ENCODE measurements at places on chromosomes 5 and 9.
A peak's percentile ranks its signal among the peaks of the same experiment; 100 is the strongest.

- DNase-seq, result no peak
Measured at GRCh38 chr9:120104771-120105170, 475.2 kb downstream of the CDK5RAP2 start.

- no peak for DNase-seq
Measured at GRCh38 chr5:157509093-157509492, 49.1 kb downstream of the NIPAL4 start.

DNA sequence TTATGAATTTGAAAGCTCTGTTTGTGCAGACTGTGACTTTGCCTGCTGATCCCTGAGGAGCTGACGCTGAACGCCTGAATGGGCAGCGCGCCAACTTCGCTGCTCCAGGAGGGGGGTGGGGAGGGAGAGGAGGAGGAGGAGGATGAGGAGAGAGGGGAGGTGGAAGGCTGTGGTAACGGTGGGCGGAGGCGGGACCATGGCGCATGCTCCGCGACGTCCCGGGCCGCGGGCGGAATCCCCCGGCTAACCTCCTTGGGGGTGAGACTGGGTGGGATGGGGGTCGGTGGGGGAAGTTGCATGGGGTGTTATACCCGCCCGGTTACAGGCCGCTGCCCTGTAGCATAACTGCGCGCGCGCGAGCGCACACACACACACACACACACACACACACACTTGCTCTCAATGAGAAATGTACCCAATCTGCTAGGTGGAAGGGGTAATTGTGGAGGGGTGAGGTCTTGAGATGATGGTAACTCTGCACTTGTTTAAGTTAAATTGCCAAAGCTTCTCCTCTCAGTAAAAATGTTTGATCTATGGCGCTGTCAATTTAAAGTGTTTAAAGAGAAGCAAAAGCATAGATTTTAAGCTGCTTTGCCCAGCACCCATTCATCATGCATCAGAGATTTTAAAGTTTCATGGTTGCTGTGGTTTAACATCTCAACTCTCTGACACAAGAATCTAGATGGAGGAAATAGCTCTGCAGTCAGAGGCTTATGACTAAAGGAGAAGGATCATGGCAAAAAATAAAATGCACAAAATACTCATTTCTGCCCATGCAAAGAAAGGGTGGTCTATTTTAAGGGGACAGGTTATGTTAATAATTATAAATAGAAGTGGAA lies 76.6 kb upstream of the TBCA start:
- peak; percentile 13 for DNase-seq

- DNase-seq, result no peak
Measured at GRCh38 chr5:147586832-147587231, 77.0 kb upstream of the DPYSL3 start.

- no peak for DNase-seq
Measured at GRCh38 chr5:13480834-13481233, 463.7 kb downstream of the DNAH5 start.

DNA sequence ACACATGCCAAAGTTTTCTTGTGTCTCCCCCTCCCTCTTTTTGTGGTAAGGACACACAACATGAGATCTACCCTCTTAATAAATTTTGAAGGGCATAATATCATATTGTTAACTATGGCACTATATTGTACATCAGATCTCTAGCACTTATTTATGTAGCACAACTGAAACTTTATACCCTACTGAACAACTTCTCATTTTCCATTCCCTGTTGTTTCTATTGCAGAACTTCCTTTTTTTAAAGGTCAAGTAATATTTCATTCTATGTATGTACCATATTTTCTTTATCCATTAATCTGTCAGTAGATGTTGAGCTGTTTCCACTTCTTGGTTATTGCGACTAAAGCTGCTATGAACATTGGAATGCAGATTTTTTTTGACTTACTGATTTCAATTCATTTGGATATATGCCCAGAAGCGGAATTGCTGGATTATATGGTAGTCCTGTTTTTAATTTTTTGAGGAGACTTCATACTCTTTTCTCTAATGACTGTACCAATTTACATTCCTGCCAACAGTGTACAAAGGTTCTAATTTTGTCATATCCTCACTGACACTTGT lies 305.3 kb downstream of the PRR16 start:
- DNase-seq, result no peak

- no peak for DNase-seq
Measured at GRCh38 chr9:78023003-78023741, 8.4 kb downstream of the GNAQ start.

DNA sequence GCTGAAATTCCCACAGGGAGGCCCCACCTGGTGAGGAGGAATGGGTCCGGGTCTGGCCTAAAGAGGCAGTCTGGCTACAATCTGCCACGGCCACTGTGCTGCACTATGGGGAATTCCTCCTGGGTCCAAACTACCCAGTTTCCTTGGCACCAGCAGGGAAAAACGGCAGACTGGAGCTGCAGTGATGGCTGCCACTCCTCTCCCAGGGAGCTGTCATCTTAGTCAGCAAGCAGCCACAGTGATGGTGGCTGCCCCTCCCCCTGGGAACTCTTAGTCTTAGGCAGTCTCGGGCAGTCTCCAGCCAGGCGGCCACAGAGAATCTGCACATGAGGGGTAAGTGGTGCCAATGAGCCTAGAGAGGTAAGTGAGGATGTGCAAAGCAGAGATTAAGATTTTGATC lies 205.8 kb downstream of the TMEM38B start:
- no peak for DNase-seq

GRCh38 chr5:170423692-170424091 lies 34.5 kb upstream of the KCNMB1 start:
- no peak for DNase-seq

DNA sequence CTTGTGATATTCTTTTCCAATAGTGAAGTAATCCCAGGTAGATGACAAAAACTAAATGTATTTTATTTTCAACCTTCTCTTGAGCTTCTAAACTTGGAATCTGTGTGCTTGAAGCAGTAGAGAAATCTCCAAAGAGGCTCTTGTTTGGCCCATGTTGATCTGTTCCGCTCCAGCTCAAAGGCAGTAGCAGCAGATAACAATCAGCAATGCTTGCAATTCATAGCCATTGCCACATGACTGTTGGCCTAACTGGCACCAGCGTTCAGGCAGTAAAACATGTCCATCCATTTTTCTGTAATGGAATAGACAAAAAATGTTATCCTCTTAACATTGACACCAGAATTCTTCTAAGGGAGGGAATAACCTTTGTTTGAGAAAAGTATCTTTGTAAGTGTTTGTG lies 270.7 kb upstream of the MSX2 start:
- DNase-seq, result no peak

DNA sequence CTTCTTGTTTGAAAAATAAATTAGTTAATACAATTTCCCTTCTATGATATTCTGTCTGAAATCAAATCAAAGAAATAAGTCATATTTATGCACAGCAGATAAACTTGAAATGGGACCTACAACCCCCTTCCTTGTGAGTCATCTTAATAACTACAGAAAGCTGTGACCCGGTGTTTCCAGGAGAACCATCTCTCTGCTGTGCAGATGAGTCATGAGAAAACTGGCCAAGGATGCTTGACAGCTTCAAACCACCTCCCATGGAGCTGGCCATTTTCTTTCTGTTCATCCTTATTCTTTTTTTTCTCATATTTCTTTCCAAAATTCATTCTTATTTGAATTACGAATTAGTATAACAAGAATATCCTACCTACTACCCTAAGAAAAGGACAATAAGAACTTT lies 43.4 kb upstream of the NR4A3 start:
- no peak for DNase-seq

DNA sequence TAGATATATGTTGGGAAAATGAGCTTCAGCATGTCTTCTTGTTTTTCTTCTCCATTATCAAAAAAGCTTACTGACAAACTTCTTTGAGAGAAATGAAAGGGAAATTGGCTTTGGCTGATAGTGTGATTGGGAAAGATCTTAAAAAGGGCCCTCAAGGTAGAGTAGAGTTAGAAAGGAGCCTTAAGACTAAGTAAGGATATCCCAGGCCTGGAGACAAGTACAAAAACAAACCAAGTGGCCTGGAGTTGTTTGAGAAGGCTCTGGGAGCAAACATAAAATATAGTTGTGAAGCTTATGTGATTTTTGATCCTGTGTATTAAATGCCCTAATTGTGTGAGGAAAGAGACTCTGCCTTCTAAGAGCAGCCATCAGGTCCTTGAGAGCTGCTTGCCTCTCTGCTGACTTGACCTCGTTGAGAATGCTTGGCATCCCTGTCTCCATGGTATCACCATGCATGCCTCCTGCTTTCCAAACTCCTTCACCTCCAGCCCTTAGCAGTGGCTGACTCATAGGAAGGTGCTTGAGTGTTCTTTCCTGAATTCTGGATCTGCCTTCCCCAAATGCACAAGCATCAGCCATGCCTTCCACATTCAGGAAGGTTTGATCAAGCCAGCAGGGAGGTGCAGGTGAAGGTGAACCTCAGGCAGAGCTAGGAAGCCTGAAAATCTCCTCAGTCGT lies 78.9 kb downstream of the SMARCA2 start:
- no peak for DNase-seq

DNA sequence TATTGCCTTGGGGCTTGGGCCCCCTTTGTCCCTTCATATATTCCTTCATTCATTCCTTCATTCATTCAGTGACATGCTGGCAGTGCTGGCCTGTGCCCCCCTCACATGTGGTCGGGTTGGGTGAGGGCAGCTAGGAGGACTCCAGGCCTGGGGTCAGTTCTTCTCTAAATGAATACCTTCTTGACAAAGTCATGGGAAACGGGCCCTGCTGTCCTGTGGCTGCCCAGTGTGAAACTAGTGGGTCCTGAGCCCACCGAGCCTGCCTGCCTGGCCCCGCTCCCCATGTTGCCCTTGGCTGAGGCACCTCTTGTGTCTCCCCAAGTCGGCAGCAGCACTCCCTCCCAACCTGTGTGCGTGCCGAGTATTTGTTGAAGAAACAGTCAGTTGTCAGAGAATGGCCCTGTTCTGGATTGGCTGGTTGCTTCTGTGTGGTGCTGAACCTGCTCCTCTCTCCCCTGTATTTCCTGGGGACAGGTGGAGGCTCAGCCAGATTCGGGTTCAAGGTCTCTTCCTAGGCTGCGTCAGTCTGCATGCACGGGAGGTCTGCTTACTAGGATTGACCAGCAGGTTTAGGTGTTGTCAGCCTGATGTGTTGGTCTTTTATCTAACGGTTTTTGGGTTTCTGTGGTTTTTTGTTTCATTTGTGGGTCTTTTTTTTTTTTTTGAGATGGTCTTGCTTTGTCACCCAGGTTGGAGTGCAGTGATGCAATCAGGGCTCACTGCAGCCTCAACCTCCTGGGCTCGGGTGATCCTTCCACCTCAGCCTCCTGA lies 3.0 kb upstream of the CEL start:
- DNase-seq, result no peak

- DNase-seq, result no peak
Measured at GRCh38 chr5:106097340-106097739, 1573.4 kb downstream of the EFNA5 start.

DNA sequence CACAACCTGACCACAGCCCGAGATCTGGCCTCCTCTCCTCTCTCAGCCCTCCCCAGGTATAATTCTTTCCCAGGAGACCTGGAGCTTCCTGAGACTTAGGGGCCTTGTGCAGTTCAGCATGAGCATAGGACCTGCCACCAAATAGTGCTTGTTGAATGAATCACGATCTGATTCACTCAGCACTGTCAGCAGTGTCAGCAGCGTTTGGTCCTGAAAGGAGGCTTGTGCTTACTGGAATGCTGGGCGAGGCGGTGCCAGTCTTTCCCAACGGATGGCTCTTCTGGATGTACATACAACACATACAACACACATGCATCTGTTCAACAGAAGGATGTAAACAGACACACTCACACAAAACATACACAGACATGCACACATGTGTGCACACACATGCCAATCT lies 173.3 kb downstream of the COL23A1 start:
- DNase-seq, result no peak

DNA sequence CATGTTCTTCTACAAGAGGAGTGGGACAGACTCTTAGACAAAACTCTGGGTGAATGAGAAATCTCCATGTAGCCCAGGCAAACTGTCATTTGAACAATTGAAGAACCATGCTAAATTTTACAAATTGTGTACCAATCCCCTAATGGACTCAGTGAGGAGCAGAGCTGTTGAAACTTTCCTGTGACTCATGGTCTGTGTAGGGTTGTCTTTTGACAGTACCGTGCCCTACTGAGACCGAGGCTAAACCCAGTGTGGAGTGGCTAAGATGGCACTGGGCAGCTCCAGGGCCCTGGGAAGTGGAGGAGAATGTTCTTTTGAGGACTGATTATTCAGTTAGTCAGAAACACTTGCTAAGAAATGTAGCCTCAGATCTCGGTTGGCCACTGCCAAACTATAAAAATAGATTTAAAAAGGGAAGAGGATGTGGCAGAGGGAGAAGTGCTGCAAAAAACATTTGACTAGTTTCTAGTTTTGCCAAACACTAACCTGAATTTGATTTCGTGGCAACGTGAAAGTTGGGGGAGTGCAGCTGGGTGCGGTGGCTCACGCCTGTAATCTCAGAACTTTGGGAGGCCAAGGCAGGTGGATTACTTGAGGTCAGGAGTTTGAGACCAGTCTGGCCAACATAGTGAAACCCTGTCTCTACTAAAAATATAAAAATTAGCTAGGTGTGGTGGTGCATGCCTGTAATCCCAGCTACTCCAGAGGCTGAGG lies 24.7 kb downstream of the POU4F3 start:
- no peak for DNase-seq

- DNase-seq, result no peak
Measured at GRCh38 chr9:73056245-73056644, 95.4 kb upstream of the ANXA1 start.

- DNase-seq, result no peak
Measured at GRCh38 chr5:142106061-142106460, 2.5 kb upstream of the NDFIP1 start.

DNA sequence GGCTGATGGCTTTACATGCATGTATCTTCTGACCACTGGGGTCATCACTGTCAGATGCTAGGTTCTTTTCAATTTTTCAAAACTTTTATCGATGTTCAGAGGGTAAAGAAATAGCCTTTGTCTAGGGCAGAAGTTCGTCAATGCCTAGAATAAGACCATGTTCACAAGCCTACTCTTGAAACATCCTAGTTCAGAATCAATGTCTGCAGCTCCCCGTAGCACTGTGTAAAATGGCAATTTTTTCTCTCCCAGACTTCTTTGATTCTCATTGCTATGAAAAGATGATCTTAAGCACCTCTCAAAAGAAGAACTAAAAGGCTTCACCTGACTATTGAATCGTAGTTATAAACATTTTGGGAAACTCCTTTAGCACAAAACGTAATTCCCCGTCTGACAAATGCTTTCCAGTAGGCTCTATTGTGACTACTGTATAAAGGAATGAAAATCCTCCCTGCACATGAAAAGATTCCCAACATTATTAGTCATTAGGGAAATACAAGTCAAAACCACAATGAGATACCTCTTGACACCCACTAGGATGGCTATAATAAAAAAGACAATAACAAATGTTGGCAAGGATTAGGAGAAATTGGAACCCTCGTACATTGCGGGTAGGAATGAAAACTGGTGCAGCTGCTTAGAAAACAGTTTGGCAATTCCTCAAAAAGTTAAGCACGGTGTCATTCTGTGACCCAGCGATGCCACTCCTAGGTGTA lies 263.5 kb downstream of the ARHGAP26 start:
- no peak for DNase-seq

GRCh38 chr5:136109453-136110135 lies 23.1 kb upstream of the SMAD5 start:
- DNase-seq, result no peak

DNA sequence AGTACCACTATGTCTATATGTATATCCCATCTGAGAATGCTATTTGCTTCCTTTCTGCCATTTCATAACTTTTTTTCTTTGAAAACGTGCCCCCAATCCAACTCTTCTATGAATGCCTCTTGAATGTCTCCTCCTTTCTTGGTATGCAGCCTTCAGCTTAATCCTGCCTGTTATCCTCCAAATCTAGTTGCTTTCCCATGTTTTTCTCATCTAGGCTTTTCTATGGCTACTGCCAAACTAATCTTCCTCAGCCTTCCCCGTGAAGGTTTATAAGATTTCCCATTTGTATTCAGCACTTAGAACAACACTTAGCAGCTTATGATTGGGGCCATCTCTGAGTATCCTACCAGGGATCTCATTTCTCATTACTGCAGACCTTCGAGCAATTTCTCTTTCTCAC lies 2.5 kb downstream of the TGFBR1 start:
- DNase-seq, result no peak
